ENCODE measurements at places on chromosomes 6 and 20.
A peak's percentile ranks its signal among the peaks of the same experiment; 100 is the strongest.

DNA sequence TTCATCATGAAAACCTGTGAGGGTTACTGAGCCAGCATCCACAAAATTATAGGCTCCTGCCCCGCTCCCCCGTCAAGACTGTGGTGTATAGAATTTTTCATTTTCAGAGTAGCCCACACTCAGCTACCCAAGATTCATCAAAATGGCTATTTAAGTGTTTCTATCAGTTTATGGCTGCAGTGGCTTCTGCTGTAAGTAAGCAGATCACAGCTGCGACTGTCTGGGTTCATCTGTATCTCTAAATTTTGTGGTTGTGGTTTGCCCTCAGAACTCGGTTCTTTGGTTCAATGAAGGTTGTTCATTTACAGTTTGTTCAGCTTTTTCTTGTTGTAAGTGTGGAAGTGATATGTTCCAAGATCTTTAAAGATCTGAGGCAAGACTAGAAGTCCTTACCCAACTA, 284.2 kb downstream of the DOK5 start:
- DNase-seq: no peak

DNA sequence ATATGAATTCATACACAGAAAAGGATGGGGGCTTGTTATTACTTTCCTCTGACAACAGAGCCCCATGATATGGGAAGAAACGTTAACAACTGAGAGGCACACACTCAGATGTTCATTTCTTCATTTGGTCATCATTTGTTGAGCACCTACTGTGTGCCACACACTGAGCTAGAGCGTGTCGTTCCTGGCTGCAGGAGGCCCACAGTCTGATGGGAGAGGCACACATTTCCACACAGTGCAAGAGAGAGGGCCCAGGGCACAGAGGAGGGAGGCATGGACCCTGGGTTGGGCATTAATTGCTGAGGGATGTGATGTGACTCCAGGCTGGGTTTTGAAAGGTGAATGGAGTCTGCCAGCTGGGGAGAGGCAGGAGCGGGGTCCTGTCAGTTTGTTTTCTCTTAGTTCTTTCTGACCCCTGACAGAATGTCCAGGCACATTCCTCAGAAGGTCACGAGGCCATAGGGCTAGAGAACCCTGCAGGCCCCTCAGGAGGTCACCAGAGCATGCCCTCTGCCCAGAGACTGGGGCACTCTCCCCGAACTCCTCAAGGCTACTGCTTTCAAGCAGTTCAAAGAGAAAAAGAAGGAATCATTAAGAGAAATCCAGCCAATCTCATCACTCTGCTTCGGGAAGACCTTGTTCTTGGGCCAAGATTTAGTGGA, 216.2 kb downstream of the UST start:
- no peak for DNase-seq

DNA sequence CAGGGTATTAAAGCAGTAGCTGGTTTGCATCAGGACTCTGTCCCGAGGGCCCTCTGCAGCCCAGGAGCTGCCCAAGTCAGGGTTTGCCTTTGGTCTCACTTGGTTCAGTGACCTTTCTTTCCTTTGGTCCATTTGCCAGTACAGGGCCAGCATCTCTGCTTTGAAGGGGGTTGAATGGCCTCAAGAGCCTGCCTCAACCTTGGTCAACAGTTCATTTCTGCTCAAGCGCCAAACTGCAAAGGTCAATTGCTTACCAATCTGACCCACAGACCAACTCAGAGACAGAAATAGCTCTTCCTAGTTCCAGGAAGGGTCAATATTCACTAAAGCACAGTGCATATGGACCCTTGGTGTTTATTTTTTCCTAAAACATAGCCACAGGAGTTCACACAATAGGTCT, 19.4 kb downstream of the VIP start:
- DNase-seq: no peak

- DNase-seq: no peak
Measured at GRCh38 chr6:154653853-154654252, 79.4 kb upstream of the SCAF8 start.

- DNase-seq: no peak
Measured at GRCh38 chr6:165092881-165093595, 216.4 kb downstream of the C6orf118 start.

GRCh38 chr6:50699051-50699775, 14.1 kb upstream of the TFAP2D start:
- no peak for DNase-seq

DNA sequence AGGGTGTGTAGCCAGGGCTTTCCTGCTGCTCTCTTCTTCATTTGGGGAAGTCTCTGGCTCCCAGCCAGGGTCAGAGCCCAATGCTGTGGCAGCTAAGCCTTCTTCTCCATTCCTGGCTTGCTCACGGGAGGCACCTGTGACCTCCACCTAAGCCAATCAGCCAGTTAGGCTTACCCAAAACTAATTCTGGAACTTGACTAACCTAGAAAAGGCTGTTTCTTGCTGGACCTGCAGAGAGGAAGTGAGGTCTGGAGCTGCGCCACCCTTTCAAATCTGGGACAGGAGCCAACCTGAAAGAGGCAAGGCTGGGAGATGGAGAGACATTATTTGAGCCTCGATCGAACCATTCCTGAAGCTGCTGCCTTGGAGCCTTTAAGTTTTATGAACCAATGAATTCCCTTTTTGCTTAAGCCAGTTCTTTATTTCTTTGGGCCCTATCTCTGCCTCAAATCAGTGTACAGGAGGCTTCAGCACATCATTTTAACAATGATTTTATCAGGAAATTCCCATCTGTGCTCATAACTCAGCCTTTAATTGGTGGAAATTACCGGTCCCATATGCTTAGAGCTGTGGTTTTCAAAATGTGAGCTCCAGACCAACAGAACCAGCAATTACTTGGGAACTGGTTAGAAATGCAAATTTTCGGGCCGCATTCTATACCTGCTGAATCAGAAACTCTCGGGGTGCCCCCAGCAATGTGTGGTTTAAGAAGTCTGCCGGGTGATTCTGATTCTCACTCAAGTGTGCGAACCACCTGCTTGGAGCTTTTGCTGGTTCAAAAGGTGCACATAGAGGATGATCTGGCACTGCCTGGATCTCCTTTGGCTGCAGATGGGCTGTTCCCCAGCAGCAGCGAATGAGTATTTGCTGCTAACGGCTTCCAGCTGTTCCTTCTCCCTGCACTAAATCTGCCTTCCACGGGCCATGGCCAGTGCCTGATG, 97.4 kb upstream of the RNF24 start:
- peak; percentile 57 for DNase-seq

- DNase-seq: peak; percentile 7
Measured at GRCh38 chr6:108157981-108158525, 7.8 kb upstream of the NR2E1 start.

DNA sequence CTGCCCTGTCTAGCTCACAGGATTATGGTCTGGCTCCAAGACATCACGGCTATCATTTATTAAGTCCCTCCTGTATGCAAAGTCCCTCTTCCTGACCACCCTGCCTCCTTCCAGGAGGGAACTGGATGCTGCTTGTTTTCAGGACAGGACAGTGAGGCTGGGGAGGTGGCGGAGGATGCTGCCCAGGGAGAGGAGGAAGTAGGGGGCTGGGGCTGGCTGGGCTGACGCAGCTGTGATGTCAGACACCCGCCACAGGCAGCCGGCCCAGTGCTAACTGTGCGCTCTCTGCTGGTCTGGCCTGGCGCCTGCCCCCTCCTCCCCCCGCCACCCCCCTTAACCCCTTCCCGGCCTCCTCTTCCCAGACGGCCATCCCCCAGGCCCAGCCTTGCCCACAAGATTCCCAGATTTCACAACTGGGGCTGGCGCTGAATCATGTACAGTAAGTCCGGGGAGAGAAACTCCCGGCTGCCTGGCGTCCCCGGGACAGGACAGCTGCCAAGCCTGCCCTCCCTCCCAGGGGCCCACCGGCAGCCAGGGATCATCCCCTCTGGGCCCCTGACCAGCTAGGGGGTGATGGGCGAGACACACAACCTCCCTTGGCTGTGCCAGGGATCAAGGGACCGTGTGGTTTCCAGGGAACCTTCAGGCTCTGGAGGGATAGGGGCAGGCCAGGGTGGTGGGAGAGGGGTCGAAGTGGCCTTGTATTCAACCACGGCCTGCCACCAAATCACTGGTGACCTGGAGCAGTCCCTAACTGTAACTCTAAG, 118.1 kb downstream of the CEBPB start:
- no peak for DNase-seq

DNA sequence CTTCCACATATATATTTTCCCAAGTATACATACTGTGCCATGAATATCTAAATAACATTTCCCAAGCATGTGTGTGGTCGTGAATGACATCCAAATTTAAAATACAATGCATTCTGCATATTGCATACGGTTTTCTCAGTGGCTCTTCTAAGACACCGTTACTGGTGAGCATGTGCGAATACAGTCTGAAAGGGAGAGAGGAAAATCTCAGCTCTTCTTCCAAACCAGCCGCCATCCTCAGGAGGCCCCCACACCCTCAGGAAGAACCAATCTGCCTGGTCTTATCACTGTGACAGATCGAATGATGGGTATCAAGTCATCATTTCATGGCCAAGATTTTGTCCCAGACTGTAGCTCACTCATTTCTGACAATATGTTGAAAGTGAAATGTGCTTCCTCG, 50.7 kb downstream of the ADAT2 start:
- no peak for DNase-seq

DNA sequence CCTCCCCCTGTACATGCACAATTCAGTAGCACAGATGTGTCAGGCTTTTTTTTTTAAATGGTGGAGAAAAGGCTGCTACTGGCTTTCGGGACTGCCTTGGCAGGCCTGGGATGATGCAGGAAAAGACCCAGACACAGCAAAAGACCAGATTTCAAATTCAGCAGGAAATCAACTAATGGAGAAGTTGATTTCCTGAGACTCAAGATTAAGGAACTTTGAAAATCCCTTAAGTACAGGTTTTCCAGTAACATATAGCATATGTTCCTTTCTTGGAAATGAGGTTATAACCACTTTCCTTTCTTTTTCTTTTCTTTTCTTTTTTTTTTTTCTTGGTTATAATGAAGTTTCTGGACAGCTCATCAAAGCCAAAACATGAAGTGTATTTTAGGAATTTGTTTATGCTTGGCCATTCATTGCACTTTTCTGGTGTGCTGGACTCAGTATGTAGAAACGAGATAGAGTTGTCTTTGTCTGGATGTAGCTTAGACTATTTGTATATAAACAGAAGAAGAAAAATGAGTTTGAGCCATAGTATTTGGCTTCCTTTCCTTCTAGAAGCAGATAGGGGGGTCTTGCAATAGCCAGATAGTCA, 119.4 kb downstream of the SASH1 start:
- DNase-seq: no peak

- no peak for DNase-seq
Measured at GRCh38 chr20:8952721-8953120, 116.2 kb upstream of the PLCB4 start.

- DNase-seq: no peak
Measured at GRCh38 chr6:71011871-71012371, 55.1 kb upstream of the B3GAT2 start.

DNA sequence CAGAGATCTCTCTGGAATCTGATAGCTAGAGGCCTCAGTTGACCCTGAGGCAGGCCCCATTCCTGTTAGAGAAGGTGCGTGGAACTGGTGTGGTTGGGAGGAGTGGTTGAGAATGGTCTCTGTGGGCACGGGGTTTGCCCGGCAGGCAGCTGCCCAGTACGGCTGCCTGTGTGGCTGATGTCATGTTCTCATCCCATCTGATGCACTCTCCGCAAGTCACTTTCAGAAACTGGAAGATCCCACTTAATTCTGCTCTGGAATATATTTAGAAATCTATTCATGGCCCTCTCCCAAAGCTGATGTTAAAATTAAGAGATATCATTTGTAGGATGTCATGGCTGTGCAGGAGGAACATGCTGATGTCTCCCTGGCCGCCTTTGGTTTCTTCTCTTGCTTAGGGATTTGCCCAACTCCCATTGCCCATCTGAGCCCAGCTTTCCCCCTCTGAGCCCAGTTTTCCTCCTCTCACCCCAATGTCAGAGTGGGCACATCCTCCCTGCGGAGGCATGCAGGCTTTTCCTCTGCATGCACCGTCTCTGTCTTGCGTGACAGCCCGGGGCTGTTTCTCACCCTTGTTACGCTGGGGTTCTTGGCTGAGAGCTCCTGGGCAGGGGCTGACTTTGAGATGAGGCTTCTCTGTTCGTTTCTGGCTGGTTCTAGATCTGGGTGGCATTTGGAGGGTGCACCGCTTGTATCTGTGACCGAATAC, 21.0 kb downstream of the PHACTR3 start:
- DNase-seq: no peak

- no peak for DNase-seq
Measured at GRCh38 chr6:71083308-71083820, 126.5 kb upstream of the B3GAT2 start.

DNA sequence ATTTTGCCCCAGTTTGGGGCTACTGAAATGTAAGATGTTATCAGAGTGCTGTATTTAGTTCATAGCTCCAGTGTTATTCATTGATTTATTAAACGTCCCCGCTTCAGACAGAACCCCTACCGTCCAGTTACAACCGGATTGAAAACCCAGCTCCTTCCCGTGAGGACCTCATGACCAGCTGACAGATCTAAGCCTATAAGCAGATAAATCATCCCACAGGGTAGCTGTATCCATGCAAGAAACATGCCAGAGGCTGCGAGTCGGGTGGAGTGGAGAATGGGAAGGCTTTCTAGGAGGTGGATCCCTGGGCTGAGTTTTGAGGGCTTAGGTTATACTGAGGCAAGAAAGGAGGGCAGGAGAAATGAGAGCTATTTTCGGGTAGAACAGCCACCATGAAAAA, 260.0 kb downstream of the ARID1B start:
- no peak for DNase-seq

- no peak for DNase-seq
Measured at GRCh38 chr20:53652859-53653517, 59.3 kb upstream of the ZNF217 start.

DNA sequence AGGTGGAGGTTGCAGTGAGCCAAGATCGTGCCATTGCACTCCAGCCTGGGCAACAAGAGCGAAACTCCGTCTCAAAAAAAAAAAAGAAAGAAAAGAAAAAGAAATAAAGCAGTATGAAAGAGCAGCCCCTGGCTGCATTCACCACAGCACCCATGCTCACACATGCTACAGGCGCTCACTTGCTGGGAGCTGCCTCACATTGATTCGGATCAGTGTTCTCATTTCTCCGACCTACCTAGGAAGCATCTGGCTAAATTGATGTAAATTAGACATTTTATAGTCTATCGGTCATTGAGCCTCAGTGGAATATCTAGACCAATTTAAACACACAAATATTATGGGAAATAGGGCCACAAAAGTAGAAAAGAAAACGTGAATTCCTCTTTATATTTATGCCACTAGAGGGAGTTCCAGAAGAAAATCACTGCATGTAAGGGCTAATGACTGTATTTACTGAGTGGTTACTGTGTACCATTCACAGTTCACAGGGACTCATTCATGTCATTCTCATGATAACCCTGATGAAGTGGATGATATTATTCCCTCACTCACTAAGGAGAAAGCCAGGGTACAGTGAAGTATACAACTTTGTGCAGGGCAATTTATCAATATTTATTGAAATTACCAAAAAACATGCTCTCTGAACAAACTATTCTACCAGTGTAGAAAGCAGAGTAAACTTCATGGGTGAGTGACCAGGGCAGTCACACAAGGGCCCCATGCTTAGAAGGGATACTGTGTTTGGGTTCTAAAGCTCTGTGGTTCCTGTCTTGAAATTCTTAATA, 5.3 kb upstream of the MOG start:
- DNase-seq: peak; percentile 12
